ENCODE measurements at places on chromosomes 2 and 18.

DNA sequence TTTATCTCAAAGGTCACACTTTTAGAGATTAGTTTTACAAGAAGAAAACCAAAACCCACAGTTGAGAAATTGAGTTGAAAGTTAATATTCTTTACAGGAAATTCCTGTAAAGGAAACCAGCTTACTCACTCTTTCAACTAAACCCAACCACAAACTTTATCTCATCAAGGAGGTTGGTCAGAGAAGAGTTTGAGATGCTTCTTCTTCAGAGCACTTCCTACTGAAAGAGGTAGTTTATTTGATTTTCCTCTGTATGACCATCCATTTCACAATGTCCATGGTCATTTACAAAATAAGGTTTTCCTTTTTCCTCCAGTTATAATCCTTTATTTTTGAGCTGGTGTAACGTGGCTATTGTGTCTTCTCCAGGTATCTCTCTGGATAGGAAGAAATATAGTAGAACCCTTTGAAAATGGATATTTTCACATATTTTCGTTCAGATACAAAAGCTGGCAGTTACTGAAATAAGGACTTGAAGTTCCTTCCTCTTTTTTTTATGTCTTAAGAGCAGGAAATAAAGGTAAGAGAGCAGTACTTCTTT, 4.5 kb upstream of the IL18RAP start:
- DNase-seq: no peak

DNA sequence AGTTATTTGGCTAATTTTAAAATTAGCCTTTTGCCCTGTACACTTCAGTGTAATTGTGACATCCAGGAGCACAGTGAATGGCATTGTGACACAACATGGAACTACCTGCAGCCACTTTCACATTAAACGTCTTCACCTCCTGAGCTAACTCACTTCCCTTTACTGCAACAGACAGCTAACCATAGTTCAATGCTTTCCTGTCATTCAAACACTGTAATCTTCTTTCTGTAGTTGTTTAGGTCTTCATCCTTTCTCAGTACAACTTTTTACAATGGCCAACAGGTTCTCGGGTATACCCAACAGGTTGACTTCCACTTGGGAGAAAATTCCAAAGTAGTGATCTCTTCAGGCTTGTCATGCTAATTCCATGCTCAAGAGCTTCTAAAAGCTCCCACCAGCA, 8.6 kb upstream of the AGPS start:
- DNase-seq: no peak

GRCh38 chr2:134663451-134664450, 55.0 kb downstream of the TMEM163 start:
- DNase-seq: no peak

DNA sequence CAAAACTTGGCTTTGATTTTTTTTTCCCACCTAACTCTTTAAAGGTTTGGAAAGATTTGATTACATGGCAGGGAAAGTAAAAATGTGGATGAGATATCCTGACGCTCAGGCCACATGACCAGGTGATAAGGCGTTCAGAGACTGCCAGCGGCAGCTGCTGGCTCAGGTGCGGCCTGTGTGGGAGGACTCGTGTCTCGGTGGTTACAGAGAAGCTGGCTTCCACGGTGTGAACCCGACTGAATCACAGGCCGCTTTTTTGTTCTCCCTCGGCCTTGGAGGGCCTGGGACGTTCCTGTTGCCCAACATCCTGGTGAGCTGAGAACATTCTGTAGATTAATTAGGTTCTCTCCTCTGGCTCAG, 124.2 kb upstream of the ZNF516 start:
- no peak for DNase-seq

- no peak for DNase-seq
Observed at GRCh38 chr2:237558961-237559641, 7.3 kb upstream of the PRLH start.

DNA sequence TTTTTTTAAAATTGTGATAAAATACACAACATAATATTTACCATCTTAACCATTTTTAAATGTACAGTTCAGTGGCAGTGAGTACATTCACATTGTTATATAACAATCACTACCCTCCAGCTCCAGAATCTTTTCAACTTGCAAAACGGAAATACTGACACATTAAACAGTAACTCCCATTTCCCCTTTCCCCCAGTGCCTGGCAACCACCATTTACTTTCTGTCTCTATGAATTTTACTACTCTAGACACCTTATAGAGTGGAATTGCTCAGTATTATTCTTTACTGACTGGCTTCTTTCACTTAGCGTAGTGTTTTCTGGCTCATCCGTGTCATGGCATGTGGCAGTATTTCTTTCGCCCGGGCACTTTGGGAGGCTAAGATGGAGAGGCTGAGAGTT, 32.6 kb downstream of the FASTKD2 start:
- DNase-seq: no peak

DNA sequence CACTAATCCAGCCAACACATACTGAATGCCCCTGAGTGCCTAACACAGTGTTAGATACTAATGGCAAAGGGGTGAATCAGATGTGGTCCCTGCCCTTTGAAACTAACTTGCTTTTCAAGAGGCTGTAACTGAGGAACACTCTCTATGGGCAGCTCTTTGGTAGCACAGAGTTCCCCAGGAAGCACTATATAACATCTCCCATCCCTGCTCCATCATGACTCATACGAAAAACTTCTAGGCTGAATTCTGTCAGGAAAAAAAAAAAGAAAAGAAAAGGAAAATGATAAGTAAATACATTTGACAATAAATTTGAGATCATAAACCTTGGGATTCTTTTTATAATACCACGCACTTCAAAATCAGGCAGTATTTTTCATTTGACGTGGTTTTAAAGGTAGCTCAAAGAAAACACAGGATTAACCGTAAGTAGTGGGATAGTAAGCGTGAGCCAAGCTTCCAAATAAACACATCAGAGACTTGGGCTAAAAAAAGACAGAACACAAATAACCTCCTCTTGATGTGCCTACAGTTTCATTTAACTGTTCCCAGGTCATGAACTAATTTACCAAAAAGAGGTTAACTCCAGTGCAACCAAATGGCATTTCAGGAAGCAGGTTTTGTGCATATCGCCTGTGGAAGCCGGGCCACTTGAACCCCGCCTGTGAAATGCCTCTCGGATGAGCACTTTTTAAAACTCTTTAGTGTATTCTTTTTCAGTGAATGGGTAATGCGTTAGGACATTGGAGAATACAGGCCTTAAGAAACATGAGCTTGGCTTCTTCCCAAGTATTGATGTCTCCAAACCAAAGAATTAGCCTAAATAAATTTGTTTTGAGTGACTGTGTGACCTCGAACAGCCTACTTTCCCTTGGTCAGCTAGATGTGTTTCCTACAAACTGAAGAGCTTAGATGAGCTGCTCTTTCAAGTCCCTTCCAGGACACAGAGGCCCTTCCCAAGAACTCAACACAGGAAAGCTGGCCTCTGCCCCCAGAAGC, 42.0 kb downstream of the RDH14 start:
- no peak for DNase-seq
